GM10248 (cell line): ENCODE measurements at places on chromosomes 7 and 10.

GRCh38 chr10:4351723-4352413 is 474.1 kb upstream of the AKR1E2 start:
- DNase-seq, result no peak

DNA sequence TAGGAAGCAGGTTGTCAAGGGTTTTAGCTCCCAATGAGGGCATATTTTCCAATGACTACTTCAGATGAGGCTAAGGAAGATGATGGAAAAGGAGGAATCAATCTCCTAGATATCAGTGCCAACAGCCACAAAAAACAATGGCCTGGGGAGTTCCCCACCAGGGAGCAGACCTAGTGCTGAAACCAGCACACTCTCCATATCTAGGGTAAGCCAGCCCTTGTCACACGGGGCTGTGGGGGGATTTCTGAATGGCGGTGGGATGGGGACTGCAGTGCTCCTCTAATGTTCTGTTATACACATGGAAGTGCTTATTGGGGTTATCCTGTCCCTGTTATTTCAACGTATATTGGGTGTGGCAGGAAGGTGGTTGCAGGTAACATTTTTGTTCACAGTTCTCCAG is 18.5 kb downstream of the EPC1 start:
- DNase-seq, result no peak

DNA sequence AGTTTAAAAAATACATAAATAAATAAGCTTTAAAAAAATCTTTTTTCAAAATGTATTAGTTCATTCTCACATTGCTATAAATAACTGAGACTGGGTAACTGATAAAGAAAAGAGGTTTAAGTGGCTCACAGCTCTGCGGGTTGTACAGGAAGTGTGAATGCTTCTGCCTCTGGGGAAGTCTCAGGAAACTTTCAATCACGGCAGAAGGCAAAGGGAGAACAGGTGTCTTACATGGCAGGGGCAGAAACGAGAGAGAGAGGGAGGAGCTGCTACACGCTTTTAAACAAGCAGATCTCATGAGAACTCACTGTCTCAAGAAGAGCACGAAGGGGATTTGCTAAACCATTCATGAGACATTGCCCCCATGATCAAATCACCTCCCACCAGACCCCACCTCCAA is 114.6 kb downstream of the DNAJC1 start:
- peak; percentile 22 for DNase-seq

- no peak for DNase-seq
Measured at GRCh38 chr10:83545901-83546391, 593.4 kb upstream of the GHITM start.

DNA sequence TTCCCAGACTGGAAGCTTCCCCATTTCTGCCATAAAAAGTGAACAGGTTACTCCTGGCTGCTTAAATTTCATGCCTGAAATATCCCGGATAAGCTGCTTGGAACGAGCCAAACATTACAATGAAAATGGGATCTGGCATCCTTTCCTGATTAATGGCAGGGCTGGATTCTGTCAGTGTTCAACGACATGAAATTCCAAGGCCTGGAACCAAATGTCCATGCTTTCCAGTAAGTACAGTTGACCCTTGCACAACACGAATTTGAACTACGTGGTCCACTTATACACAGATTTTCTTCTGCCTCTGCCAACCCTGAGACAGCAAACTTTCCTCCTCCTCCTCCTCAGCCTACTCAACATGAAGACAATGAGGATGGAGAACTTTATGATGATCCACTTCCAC is 65.4 kb downstream of the SGMS1 start:
- no peak for DNase-seq

- no peak for DNase-seq
Measured at GRCh38 chr10:48284811-48285210, 10.3 kb upstream of the FRMPD2 start.

- peak; percentile 30 for DNase-seq
Measured at GRCh38 chr7:131302876-131303707, 24.6 kb upstream of the MKLN1 start.

GRCh38 chr10:120381931-120382330 is 75.1 kb upstream of the PLPP4 start:
- no peak for DNase-seq

DNA sequence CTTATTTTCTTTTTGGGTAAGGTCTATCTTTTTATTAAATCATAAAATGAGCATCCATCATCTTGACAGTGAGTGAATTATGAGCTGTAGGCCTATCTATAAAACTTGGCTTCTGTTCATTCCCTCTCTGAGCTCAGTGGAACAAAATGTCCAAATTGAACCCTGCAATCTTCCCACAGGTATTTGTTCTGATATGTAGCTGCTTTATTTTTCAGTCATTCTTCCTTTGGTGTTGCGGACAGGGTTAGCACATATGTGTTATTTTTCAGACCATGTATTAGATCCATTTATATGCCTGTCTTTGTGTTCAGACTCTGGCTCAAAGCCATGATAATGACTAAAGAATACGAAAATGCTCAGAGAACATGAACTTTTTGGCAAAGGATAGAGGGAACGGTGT is 201.6 kb upstream of the KIAA1217 start:
- DNase-seq, result no peak

DNA sequence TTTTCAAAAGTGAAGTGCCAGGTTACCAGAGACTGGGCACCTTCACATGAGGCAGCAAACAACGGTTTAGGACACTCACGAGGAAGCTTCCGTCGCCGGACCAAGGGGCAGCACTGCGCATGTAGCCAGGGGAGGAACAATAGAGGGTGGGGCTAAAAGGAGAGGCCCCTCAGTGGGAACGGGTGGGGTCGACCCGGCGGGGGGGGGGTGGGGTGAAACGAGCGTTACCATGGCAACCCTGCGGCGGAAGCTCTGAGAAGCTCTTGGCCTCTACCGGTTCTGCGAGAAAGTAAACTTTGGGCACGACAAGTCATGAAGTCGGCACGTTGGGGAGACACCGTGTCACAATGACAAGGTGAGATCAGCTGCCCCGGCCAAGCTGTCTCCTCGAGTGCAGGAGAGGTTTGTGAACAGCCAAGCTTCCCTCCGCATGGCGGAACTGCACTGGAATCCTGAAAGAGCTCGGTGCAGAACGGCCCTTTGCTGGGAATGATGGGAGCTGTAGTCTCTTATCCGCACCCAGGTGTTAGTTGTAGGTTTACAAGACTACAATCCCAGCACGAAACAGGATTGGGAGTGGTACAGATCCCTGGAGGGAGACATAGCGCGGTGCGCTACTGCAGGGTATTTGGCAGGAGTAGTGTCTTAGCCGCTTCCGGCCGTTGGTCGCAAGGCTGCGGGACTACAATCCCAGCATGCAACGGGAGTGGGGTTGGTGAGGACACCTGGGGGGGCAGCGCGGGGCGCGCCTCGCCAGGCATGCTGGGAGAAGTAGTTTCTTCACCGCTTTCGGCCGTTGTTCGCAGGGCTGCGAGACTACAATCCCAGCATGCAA is 72.8 kb upstream of the ZNF722 start:
- no peak for DNase-seq

DNA sequence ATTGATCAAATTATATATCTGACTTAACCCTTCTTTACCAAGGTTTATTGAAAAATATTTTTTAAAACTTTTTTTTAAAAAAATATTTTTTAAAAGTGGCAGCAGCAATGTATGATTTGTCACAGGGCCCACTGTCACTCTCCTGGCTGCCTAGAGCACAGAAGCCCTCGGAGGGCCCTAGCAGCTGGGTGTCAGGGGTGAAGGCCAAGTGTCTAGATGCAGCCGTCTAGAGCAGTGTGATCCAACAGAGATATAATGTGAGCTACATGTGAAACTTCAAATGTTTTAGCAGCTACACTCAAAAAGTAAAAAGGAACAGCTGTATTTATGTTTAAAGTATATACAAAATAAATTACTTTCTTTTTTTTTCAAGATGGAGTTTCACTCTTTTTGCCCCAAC is 112.7 kb downstream of the ARHGAP22 start:
- DNase-seq, result no peak

DNA sequence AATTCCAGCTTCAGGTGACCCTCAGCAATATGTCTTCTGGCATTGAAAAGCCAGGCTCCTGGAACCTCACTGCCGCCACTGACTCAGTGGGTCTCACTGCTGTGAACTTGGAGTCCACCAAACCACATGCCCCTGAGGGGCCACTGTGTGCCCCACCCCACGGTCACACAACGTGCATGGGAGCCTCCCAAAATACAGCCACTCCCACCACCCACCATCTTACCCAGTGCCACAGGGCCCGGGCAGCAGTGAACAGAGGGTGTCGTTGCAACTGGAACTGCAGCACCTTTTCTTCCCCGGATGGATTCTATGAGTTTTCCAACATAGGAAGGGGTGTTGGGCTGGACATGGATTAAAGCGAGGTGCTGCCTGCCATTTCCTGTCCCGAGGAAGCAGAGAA is 60.1 kb downstream of the ASB13 start:
- DNase-seq, result no peak

DNA sequence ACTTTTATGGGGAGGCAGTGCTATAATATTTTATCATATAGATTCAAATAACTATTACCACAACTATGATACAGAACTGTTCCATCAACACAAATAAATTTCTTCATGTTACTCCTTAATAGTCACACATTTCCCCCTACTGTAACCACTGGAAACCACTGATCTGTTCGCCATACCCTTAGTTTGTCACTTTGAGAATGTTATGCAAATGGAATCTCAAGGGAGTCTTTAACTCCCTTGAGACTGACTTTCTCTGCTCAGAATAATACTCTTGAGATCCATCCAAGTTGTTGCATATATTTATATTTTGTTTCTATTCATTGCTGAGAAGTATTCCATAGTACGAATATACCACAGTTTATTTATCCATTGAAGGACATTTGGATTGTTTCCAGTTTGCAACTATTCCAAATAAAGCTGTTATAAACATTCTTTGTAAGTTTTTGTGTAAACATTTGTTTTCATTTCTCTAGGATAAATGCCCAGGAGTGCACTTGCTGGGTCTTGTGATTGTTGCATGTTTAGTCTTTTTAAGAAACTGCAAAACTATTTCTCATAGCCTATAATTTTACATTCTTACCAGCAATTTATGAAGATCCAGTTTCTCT is 19.7 kb upstream of the PON2 start:
- DNase-seq, result no peak

DNA sequence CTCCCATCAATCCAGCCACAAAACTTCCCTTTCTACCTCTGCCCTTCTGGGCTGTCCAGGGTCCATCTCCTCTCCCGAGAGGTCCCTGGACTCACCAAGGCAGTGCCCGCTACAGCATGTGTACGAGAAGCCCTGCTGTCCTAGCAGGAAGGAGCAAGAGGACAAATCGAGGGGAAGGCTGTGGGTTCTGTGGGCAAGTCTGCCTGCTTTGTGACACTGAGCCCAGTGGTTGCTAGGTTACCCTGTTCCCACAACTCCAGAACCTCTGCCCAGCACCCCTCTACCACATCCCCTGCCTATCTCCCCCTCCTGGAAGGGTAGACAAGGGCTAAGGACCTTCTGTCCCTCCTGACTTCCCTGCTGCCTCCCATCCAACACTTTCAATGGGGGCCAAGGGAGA is at the start of gene TBATA:
Gene TBATA, minus strand, starts transcription at position 188 of the 400 bp plus-strand sequence. CDS start 1,998 bp downstream, outside the sequence.
- DNase-seq, result peak; percentile 7

GRCh38 chr7:132077971-132078685 is 498.1 kb downstream of the PLXNA4 start:
- DNase-seq, result no peak

DNA sequence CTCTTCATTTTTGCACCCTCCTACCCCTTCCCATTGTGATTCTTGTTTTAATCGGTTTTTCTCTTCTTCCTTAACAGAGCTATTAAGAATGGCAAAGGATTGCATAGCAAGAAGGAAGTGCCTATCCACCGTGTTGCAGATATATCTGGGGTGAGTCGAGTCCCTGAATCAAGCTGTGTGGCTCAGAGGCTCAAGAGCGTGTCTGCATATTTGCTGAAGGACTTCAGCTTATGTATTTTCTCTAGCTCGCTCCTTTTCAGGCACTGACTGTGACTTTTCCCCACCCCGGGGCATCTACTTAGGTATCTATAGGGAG is 126.6 kb downstream of the LRRC4 start:
- DNase-seq, result no peak

- no peak for DNase-seq
Measured at GRCh38 chr10:70851597-70852475, 36.1 kb downstream of the SGPL1 start.

GRCh38 chr10:114613237-114613979 is 44.7 kb downstream of the ABLIM1 start:
- DNase-seq, result no peak

- DNase-seq, result no peak
Measured at GRCh38 chr10:120286280-120286679, 170.7 kb upstream of the PLPP4 start.

- DNase-seq, result no peak
Measured at GRCh38 chr7:129315960-129316359, 91.1 kb downstream of the AHCYL2 start.

DNA sequence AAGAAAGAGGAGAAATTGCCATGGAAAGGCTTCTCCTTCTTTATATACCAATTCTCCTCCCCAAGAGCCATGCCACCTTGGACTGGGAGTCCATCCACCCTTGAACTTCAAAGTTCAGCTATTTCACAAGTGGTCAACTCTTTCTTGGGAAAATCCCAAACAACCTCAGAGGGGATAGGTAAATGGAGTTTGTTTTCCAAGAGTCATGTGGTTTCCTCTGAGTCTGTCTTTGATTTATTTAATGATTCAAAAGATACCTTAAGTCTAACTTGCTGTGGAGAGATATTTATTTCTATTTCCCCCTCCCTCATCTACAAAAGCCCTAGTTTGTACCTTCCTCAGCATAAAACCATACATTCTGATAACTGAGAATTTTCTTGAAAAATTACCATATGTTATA is 758.6 kb upstream of the IGFBP3 start:
- DNase-seq, result no peak

GRCh38 chr7:26554952-26555351 is 263.3 kb downstream of the SNX10 start:
- DNase-seq, result no peak

- DNase-seq, result no peak
Measured at GRCh38 chr10:46553238-46554049, 3.0 kb downstream of the GPRIN2 start.

DNA sequence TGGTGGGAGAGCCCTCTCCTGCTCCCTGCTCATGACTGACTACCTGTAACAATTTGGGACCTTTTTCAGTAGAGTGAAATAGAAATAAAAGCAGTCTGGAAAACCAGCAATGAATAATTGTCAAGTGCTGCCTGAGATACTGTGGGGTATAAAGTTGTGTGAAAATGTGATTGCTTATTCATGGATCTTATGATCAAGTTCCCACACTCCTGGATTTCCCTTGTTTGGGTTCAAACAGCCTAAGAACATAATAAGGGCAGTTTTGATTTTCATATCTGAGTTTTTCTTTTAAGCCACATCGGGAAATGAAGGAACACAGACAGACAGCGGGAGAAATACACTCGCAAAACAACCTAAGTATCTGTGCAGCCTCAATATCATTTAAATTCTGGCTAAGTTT is 52.9 kb downstream of the CALD1 start:
- no peak for DNase-seq

DNA sequence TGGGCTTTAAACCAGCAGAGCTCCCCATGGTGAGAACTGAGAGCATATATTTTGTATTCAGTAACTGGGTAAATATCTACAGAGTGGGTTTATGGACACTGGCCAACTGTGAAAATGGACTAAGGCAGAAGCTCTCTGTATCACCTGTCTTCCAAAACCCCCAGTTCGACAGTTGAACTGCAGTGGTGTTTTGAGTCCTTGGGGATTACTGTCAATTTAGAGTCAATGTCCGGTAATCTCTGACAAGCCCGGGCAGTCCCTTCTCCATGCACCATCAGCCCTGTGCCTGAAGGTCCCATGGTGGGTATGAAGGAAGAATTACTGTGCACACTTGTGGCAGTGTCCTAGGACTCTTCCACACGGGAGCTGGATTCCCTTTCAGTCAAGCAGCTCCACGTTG is 235.0 kb downstream of the CCSER2 start:
- DNase-seq, result no peak

- no peak for DNase-seq
Measured at GRCh38 chr10:87829986-87830729, 12.1 kb upstream of the ATAD1 start.

GRCh38 chr7:143250199-143250598 is 13.0 kb upstream of the GSTK1 start:
- no peak for DNase-seq
